ENCODE measurements at places on chromosomes 4 and X.

- no peak for DNase-seq
Measured at GRCh38 chr4:72467633-72468032, 101.4 kb downstream of the ADAMTS3 start.

DNA sequence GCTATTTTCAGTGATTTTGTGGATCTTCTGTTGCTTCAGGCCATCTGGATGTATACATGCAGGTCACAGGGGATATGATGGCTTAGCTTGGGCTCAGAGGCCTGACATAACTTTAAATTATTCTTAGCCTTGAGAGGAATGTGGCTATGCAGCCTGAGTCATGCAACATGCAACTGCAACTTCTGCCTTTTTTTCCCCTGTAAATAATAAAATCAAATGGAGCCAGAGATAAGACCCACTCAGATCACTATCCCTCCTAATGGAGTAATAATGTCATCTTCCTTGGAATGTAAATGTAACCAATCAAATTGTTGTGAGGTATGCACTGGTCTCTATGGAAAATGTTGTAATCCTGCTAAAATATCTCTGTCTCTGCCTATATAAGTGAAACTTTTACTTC lies 54.9 kb downstream of the MAGEB17 start:
- DNase-seq = no peak

GRCh38 chr4:101600287-101600686 lies 190.2 kb upstream of the BANK1 start:
- DNase-seq = no peak

GRCh38 chr4:103105558-103106356 lies 6.1 kb upstream of the BDH2 start:
- DNase-seq = no peak

- DNase-seq = no peak
Measured at GRCh38 chr4:98068495-98068894, 74.8 kb downstream of the STPG2 start.

- DNase-seq = no peak
Measured at GRCh38 chr4:182827954-182828353, 89.2 kb downstream of the DCTD start.

- DNase-seq = no peak
Measured at GRCh38 chr4:120130786-120131185, 64.1 kb upstream of the MAD2L1 start.

DNA sequence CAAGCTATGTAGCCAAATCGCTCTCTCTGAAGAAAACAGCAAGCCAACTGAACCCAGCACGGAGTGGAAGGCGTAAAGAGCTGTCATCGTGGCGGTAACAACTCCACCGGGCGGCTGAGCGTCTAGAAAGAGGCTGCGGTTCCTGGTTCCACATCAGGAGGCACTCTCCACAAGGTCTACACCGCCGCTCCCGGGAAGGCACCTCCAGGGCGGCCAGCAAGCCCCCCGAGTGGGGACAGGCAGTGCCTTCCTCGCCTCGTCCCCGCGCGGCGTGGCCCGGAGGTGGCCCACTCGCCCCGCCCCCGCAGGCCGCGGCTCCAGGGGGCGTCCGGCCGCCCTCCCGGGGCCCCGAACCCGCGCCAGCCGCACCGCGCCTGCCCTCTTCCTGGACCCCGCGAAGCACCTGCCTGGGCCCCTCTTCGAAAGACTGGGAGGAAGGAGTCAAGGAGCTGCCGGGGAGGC lies 755 bp downstream of the KLHL8 start:
- peak; percentile 69 for DNase-seq

DNA sequence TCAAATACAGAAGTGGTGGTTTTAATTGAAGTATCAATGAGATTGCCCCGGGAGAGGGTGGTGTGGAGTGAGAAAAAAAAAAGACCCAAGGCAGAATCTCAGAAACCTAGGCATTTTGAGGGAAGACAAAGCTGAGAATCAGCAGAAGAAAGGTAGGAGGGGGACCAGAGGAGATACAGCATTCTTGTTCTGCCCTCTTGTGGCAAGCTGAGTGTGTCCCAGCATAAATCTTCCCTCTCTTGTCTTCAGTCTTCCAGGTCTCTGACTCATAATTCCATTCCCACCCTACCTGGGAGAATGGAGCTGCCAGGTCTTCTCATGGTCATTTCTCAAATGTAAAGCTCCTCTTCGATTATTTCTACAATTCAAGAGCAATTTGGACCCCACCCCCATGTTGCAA lies 32.7 kb upstream of the MAGED1 start:
- peak; percentile 0 for DNase-seq

DNA sequence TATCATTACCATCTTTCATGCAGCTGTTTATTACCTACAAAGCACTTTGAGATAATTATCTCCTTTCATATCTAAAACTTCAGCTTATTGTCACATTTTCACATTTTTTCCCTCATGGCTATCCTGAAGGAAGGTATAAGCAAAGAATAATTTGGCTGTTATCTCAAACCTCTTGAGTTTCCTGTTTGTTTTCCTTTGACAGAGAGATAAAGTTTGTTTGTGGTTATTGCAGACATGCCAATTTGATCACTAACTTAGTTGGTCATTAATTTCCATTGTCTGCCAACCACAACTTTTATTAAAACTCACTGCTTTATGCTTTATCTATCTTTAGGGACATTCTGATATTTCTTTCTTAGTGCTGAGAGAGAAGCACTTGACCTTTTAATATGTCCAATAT lies 89.8 kb upstream of the SPANXB1 start:
- no peak for DNase-seq

- DNase-seq = no peak
Measured at GRCh38 chr4:16213121-16213520, 13.2 kb downstream of the TAPT1 start.

DNA sequence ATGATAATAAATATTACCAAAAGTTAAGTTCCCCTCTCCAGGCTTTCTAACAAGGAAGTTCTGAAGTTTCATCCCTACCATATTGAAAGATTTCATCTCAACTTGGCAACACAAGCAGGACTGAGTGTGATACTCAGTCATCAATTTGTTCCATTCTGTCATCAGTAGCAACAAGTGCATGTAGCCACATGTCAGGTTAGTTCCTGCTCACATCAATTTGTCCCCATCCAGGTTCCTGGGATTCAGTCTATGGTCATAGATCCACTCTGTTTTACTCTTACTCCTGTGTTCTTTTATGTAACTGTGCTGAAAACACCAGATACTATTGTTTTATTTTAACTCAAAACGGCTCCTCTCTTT lies 22.2 kb downstream of the SMPX start:
- DNase-seq = no peak

DNA sequence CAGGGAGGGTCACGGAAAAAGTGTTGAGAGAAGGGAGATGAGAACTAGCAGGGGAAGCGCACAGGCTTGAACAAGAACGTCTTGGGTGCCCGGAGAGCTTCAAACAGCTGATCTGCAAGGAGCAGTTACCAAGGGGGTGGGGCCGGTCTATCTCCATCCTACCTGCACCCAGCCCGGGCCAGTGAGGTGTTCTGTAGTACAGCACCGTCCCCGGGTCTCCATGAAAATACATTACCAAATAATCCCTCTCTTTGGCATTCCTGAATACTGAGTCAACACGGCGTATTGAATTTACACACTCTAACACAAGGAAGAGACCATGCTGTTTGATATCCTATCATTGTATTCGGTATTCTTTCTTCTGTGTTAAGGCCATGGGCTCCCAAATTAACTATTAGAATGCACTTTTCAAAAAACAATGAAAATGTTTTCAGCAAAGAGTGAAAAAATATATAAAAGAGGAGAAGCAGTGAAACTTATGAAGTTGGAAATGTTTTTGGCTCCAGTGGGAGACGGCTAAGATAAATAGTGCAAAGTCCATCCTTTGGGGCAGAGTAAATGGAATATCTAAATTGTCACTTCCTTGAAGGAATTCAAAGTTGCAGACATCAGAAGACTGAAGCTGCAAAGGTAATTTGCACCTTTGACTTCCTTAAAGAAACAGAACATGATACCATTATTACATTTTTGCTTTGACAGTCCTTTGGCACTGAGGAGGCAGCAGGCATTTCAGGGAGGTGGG lies 90.3 kb downstream of the DHRSX start:
- DNase-seq = no peak

DNA sequence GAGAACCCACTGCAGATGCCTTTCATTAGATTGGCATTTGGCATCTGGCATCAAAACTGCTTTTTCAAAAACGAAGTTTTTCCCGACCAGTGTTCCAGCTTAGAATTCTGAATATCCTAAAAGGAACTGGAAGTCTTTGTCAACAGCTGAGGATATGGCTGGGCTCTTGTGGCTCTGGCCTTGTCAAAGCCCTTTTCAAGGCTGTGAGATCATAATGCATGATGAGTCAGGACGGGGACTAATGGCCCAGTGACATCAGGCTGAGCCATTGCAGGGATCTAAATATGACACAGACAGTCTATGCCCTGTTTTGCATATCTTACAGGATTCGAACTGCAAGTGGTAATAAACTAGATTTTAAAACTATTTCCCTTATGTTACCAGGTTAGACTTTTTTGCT lies 306.4 kb downstream of the PTTG2 start:
- DNase-seq = peak; percentile 27

DNA sequence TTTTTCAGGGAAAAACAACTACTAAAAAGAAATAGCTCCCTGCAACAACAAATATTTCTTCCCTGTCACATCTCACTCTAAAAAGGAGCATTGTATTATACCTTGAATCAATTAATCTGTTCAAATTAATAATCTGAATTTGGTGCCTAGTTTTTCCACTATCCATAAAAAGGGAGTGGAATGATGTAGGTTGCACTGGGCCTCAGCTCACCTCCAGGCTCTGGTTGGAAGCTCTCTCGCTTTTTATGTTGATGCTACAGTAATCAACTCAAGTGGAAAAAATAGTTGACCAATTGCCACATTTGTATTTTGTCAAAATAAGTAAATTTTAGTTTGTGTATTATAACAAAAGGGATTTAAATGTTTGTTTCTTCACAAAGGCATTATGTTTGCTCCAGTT lies 126.1 kb downstream of the MAD2L1 start:
- no peak for DNase-seq

DNA sequence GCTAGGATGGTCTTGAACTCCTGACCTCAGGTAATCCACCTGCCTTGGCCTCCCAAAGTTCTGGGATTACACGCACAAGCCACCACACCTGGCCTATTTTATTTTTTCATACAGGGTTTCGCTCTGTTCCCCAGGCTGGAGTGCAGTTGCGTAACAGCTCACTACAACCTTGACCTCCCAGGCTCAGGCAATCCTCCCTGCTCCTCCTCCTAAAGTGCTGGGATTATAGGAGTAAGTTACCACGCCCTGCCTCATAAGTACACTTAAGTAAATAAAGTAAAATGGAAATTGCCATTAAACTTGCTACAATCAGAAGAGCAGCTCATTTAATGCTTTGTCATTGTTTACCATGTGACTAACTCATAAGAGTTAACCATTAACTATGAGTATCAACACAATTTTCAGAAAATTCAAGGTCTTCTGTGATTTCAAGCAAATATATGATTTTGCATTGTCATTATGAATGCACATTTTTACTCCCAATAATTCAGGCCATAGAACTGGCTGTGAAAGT lies 12.3 kb downstream of the UGDH start:
- DNase-seq = no peak

- DNase-seq = no peak
Measured at GRCh38 chr4:1839282-1839681, 16.7 kb downstream of the LETM1 start.

DNA sequence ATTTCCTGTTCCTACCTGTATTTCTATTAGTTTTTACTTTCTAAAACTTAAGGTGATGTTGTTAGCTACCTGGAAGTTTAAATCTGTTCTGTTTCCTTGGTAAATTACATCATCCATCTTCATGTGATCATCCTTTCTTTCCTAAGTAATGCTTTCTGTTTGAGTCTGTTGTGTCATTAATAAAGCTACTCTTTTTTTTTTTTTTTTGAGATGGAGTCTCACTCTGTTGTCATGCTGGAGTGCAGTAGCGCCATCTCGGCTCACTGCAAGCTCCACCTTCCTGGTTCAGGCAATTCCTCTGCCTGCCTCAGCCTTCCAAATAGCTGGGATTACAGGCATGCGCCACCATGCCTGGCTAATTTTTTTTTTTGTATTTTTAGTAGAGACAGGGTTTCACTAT lies 73.3 kb downstream of the FIP1L1 start:
- DNase-seq = no peak

DNA sequence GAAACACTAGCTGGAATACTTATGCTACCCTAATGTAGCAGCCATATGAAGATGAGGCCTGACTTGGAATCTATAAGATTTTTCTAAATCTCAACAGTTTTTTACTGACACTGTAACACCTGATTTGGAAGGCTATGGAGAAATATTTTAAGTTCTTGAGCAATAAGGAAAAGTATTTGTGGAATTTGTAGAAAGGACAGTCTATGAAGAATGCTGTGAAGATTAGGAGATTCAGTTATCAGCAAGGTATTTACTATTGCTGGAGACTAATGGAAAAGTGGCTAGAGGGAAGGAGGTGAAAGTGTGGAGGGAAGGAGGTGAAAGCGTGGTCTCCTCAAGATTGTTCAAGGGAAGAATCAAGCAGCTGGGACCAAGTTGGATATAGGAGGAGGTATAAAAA lies 190.0 kb upstream of the EMCN start:
- no peak for DNase-seq

DNA sequence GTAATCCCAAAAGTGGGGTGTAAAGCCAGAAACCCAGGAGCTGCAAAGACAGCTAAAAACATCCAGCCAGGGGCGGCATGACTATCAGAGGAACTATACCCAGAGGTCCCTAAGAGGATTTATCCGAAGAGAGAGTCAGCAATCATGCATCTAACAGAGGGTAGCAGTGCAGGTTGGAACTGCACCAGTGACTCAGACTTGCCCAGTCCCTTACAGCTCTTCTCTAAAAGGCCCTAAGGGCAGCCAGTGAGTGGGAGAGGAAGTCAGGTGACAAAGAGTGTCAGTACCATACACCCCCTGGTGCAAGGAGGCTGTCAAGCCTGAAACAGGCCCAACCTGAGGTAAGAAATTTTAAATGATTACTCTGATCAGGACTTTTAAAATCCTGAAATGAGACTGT lies 88.1 kb downstream of the CAMK2D start:
- DNase-seq = peak; percentile 37

GRCh38 chr4:2336659-2337058 lies 74.8 kb upstream of the MXD4 start:
- DNase-seq = no peak

DNA sequence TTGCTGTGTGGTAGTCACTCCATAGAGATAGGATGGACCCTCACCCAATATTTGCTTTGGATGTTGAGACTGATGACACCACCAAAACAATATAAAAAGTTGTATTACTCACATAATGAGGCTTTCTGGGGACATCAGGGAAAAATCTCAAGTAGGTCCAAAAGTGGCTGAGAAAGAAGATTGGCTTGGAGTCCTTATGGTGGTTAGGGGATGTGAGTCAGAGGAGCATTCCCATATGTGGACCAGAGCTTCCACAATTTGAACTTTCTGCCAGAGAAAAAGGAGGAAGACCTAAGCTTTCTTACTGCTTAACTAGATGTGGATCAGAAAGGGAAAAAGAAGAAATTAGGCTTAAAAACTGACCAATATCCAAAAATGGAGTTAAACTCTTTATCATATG lies 460.5 kb downstream of the SH3BGRL start:
- no peak for DNase-seq

All from GM12865 (cell line).